Stimulated activated CD4-positive, alpha-beta T cell treated with anti-CD3 and anti-CD28 coated beads, TNF-alpha, amount 100 ng/mL, for 1 hour (primary cell): ENCODE measurements at places on chromosomes 4 and X.

- no peak for DNase-seq
These were observed 218.0 kb upstream of the AMOT start for GRCh38 chrX:113058634-113059033.

DNA sequence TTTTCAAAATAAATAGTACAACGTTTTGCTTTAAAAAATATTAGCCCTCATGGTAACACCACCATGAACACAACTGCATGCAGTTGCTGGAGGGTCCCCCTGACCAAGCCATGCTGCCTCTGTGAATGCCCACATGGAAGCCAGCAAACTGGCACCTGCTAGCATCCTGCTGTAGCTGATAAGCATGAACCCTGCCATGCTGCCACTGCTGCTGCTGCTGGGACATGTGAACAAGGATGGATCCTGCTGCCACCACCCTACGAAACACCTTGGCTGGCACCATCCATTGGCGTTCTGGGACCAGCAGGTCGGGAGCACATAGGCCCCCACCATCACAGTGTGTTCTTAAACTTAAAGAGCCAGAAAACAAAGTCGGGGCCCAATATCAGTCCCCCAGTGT lies 83.9 kb downstream of the SATL1 start:
- DNase-seq = no peak

DNA sequence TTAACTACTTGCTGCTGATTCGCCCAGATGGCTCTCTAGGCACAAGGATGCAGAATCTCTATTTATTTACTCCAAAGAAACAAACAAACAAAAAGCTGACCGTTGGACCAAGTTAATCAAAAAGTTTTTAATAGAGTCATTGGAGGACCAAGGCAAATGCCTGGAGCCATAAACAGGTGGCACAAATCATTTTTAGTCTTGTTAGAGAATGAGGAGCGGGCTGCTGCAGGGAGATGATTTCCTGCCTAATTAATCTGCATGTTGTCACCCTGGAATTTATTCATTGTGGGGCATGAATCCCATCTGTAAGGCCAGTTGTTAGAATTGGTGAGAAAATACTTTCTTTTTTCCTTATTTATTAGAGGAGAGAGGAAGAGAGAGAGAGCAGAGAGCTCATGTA lies 147.4 kb upstream of the GATB start:
- DNase-seq = no peak

DNA sequence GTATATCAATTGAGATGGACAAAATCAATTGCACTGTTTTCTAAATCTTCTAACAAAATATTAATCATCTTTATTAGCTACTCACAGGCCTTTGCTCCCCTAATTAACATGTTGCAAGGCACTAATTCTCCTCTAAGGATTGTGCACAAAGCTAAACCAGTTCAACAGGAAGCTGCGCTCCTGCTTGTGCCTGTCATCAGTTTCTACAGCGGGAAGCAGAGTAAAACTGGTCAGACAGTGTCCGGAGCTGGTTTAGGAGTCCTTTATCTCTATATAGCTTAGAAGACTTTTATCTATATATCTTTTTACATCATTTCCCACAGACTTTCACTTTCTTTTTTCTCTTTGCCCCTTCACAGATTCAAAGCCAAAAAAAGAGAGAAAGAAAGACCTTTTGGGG lies 79.1 kb downstream of the ELOVL6 start:
- DNase-seq = no peak

DNA sequence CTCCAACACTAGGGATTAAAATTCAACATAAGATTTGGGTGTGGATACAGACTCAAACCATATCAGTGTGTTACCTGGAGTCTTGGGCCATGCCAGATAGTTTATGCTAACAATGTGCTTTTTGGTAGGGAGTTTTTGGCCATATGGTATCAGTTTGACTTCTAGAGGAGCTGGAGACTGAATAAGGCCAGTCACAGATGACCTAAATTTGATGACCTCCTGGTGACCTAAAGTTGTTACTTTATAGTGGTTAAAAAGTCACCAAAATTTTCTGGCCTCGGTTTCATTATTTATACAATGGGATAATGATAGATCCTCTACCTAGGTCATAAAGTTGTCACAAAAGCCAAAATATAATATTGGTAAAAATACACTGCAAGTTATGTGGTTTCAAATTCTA lies 877.1 kb downstream of the RAPGEF2 start:
- no peak for DNase-seq

GRCh38 chrX:111719426-111720210 lies 38.6 kb downstream of the ALG13 start:
- DNase-seq = no peak

DNA sequence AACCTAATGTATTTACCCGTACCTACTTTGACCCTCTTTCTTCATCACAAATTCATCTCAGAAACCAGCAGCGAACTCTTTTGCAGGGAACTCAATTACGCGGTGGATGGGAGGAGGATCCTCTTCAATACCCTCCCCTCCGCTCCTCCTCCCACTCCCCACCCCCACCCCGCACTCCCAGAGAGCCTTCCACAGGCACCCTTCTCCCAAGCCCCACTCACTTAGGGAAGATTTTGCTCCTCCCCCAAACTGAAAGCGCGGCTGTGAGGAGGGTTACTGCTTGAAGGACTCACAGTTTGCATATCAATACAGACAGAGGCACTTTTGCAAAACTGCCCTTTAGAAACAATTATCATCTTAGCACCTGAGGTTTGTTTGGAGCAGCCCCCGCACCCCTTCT lies 960 bp upstream of the IL1RAPL1 start:
- DNase-seq = no peak

- no peak for DNase-seq
These were observed 49.9 kb upstream of the CPEB2 start for GRCh38 chr4:14952352-14952751.

DNA sequence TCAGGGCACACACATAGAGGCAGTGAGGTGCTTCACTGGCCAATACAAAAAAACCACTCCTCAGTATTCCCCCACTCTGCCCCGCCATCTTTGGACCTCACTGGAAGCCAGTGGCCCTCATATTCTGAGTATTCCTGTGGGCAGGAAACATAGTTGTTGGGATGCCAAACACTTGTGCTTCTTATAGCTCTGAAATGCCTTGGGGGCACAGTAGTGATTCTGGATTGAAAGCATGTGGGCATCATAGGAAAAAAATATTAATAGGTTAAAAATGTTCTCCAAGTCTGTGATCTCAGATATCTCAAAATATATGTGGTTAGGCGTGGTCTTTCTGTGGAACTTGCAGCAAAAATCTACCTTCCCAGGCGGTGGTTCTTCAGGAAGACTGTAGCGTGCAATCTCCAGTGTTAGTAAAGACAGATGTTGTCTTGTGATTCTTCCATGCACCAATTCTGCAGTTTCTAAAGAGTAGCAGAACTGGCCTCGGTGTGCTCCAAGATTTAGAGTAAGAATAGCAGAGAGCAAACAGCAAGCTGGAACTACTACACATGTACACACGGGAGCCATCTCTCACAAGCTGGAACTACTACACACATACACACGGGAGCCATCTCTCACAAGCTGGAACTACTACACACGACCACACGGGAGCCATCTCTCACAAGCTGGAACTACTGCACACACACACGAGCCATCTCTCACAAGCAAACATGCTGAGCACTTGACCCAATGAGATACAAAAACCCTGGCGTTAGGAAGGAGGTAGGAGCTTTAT lies 8.0 kb upstream of the TENM3 start:
- DNase-seq = no peak

GRCh38 chr4:174429701-174430410 lies 92.4 kb downstream of the HPGD start:
- no peak for DNase-seq
